ENCODE measurements at places on chromosomes 11 and 22.

DNA sequence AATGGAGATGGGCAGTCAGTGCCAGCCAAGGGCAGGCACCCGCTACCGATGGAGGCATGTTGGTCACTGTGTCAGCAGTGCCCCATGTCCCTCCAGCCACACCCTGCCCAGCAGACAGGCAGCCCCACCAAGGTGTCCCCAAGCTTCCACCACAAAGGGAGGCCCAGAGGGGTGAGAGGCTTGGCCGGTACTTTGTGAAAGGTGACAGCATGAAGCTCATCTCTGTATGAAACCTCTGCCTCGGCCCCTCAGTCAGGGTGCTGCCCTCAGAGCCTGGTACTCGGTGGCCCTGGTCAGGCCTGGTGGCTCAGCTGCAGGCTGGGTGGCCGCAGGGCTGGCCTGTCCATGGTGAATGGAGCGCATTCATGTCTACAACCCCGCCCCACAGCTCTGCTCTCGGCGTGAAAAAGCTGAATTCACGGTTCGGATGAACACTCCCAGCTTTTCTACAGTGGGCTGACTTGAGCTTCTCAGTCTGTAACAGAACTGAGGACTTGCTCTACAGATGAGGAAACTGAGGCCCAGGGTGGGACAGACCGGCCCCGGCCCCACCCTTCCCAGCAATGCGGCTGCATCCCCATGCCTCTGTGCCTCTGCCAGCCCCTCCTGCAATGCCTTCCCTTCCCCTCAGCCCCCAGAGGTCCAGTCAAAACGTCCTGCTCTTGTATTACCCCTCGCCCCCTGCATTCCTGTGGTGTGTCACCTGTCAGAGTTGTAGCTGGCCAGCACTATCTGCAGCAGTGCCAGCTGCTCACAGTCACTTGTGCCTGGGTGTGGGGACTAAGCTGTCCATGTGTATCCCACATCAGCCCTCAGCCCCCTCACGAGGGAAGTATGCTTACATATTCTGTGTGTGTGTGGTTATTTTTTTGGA, 27.7 kb downstream of the RSPH14 start:
- no peak for DNase-seq

GRCh38 chr11:132332521-132332920, 962.1 kb downstream of the NTM start:
- no peak for DNase-seq

GRCh38 chr11:3380706-3381545, 2.0 kb upstream of the ZNF195 start:
- no peak for DNase-seq

DNA sequence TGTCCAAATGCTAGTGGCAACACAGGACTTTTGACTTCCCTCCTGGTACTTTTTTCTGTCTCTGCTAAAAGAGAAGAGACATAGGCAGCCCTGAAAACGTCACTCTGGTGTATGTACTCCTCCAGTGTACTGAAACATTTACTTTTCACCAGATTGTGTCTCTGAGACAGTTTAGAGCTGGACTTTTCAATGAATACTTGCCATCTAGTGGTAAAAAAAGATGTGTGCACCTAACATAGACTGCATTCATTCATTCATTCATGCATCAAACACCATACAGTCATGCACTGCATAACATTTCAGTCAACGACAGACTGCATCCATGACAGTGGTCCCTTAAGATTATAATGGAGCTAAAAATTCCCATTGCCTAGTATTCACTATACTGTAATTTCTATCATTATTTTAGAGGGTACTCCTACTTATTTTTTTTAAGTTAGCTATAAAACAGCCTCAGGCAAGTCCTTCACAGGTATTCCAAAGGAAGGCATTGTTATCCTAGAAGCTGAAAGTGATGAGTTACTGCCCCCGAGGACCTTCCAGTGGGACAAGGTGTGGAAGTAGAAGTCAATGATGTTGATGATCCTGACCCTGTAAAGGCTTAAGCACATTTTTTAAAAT, 186.2 kb downstream of the SPON1 start:
- DNase-seq = no peak

DNA sequence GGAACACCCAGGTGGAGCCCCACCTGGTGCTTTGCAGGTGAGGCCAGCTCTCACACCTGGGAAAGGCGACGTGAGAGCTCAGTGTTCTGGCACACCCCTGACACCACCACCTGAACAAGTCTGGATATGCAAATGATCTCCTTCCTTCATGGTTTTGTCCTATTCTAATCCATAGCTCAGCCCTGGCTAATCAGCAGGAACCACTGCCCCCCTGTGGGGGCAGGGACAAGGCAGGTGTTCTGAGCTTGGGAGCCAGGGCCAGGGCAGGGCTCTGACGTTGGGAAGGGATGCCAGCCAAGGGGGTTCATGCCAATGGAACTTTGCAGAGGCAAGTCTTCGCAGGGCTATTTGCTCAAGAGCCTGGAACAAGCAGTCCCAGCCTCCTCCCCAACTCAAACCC, 144.2 kb downstream of the TRIM29 start:
- DNase-seq = no peak

DNA sequence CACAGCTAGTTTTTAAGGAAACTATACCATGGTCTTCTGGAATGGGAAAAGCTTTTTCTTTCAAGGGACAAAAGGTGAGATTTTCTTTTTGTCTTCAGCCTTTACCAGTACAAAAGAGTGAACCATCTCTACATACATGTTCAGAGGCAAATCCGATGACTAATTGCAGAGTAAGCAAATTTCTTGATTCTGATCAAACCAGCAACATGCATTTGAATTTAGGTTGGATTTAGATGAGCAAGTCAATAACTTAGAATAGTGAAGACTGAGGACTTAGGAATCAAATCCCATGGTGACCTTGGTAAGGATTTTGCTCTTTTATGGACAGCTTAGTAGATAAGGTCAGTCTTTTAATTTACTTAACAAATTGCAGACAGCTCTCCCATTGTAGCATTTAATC, 65.9 kb upstream of the BLID start:
- no peak for DNase-seq

DNA sequence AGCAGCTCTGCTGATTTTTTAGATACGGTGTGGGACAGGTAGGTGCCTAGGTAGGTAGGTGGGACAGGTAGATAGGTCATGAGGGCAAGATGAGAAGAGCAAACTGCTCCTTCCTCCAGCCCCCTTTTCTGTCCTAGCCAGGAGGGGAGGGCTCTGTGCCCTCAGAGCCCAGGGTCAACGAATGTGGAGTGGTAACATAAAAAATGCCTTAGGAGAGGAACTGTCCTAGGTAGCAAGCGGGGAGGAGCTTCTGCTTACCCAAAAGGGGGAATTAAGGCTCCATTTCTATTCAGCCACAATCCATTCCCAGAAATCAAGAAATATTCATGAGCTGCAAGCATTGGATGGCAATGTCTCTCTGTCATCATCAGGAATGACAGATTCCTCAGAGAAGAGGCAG, 234.8 kb downstream of the GRIK4 start:
- DNase-seq = no peak

DNA sequence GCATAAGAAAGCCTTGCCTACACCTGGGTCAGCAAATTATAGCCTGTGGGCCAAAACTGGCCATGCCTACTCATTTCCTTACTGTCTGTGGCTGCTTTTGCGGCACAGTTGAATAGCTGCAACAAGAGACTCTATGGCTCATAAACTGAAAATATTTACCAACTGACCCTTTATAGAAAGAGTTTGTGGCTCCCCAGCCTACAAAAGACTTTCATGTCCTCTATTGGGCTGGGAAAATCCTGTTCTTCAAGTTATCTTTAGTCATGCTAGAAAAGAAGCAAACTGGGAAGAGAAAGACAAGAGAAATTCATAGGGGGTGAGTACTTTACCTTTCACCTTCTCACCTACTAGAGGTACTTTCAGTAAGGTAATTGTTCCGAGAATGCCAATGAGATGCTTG, 175.1 kb downstream of the SWAP70 start:
- no peak for DNase-seq

GRCh38 chr11:63708764-63709163, 27.5 kb downstream of the RTN3 start:
- DNase-seq = no peak

DNA sequence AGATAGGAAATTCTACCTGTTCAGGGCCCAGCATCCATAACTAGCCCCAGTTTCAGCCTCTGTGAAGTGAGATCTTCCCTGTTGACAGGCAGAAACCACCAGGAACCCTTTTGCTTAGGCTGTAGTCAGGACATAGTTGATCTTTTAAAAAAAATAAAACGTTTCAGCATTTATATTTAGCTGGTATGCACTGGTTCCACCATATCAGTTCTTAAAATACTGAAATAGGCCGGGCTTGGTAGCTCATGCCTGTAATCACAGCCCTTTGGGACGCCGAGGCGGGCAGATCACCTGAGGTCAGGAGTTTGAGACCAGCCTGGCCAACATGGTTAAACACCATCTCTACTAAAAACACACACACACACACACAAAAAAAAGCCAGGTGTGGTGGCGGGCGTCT, 35.3 kb downstream of the GALNT18 start:
- DNase-seq = no peak

GRCh38 chr22:38755911-38756532, at the start of gene SUN2:
Gene SUN2 (minus strand): TSS chr22:38755998. CDS start chr22:38752628, 3,370 bp downstream.
- DNase-seq = peak; percentile 72

DNA sequence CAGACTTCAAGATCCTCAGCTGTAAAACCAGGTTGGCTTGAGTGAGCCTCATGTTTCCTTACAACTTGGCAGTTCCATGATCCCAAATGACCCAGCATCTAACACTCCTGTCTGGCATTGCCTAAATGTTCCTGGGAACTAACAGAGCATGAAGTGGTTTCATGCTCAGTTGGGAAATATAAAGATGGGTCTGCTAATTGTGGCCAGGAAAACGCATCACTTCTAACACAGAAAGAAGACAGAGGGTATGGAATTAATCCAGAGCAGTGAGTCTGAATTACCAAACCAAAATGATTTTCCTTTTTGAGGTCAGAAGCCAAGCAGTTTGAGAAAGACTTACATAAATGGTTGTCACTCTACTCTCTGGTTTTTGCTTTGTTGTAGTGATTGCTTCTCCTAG, 60.5 kb upstream of the MMP13 start:
- no peak for DNase-seq

DNA sequence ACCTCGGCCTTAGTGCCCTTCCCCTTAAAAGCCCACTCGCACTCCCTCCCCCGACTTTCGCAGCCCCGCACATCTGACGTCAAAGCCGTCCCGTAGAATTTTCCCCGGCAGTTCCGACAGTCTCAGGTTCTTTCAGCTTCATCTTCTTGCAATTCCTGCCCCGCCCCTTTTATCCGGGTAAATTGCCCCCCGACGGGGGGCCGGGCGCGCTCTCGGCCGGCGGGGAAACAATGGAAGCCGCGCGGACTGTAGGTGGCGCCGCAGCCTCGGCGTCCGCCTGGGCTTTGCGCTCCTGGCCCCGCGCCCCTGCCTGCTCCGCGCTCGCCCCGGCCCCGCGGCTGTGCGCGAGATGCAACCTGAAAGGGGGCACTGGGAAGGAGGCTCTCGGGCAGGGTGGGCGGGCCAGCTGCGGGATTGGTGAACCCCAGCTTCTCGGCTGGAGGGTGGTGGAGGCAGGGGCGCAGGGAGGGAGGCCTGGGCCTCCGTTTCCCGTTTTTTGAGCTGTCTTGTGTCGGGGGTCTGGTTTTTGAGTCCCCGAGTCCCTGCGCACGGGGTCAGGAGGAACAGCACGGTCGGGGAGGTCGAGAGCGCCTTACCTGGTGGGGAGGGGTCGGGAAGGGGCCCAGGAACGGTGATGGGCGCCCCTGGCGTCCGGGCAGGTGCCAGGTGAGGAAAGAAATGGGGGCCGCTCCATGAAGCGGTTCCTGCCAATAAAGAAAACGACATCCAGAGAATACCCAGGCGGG, 859 bp upstream of the FGF19 start:
- no peak for DNase-seq

GRCh38 chr11:60854140-60854846, 1.5 kb downstream of the PTGDR2 start:
- no peak for DNase-seq

DNA sequence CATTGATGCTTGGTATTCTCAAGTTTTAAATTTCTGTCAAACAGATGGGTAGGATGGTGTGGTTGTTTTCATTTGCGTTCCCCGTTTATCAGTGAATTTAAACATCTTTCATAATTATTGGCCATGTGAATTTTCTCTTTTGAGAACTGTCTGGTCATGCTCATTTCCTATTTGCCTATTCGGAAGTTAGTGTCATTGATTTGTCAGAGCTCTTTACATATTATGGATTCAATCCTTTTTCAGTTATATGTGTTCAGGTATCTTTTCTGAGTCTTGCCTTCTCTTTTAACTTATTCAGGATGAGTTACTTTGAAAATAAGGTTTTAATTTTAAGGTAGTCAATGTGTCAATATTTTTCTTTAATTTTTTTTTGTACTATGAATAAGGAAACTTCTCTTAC, 315.7 kb downstream of the MN1 start:
- no peak for DNase-seq

- no peak for DNase-seq
Observed at GRCh38 chr22:30891443-30891755, 77.2 kb downstream of the MORC2 start.

- no peak for DNase-seq
Observed at GRCh38 chr22:40487663-40488249, 117.4 kb downstream of the SGSM3 start.

DNA sequence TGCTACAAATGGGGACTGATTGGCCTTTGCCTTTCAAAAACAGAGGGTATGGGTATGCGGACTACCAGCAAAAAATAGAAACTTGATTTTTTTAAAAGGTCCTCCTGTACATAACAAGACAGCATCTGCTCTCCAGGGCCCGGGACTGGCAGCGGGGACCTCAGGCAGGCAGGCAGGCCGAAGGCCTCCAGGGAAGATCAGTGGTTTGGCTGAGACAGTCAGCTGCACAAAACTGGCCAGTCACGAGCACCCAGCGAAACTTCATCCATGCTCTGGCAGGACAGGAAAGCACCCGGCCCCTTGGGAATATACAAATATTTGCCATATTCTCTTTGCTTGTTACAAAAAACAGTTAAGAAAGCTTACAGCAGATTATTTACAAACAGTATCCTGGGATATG, 11.0 kb downstream of the RPL27A start:
- DNase-seq = no peak

- DNase-seq = no peak
Observed at GRCh38 chr22:42073621-42074041, 417 bp upstream of the PHETA2 start.

DNA sequence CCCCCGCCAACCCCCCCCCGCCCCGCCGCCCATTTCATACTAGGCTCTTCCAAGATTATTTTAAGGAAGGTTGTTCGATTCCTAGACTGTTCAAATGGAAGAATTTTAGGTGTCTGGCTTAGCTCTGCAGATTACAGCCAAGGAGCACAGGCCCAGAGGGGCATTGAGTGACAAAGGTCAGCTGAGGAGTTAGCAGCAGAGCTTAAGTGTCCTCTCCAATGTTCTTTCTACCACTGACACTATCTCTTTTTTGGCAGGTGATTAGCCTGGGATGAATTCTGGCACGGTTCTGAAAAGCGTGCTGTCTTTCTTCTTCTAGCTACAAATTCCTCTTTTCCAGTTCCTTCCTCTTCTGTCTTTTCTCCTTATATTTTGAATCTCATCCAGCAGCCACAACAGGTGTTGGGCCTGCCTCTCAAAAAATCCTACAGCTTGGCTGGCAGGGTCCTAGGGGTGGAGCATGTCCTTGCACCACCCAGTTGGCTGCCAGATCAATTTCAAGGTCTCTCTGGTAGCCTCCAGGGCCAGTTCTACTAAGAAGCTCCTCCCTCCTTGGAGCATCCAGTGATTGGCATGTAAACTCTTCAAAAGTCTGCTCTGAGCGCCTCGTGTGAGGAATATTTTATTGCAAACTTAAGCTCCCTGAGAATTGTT, 23.0 kb downstream of the KCNE3 start:
- no peak for DNase-seq
